Endothelial cell (in vitro differentiated cells): ENCODE measurements at places on chromosomes 7 and 10. TPM values are rescaled to one million over a fixed set of nuclear protein-coding genes. Genes with fewer than 3 reads are reported as not detected.

Gene SPDYE2
- not detected for total RNA-seq

Gene TMEM130
- total RNA-seq, result not detected

DNA sequence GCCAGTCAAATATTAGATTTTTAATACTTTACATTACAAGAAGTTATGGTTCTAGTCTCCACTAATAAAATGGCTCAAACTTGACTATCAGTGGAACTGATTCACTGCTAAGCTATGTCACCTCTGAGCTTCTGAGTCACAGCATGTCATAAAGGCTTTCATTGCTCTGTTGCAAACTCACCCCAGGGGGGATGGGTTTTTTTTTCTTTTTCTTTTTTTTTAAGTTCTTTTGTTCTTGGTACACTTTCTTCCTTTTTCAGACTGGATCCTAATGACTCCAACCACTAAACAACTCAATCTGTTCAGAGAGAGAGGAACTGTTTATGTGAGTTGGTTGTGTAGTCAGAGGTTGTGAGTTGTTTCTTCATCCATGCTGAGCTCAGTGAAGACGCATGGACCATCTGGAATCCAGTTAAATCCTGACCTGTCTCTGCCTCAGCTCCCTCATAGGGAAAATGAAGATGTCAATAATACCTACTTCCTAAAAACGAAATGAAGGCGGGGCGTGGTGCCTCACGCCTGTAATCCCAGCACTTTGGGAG lies 11.0 kb downstream of the MYOF start:
- no peak for DNase-seq
- peaks cover 2% of the 10 kb centered on the region for H3K27me3 ChIP-seq
- peaks cover 2% of the 10 kb centered on the region for H3K4me1 ChIP-seq
- H3K36me3 ChIP-seq, result no peaks in the 10 kb centered on the region
- no peak overlapping the region for H3K4me3 ChIP-seq
- H3K27ac ChIP-seq, result no peak overlapping the region

DNA sequence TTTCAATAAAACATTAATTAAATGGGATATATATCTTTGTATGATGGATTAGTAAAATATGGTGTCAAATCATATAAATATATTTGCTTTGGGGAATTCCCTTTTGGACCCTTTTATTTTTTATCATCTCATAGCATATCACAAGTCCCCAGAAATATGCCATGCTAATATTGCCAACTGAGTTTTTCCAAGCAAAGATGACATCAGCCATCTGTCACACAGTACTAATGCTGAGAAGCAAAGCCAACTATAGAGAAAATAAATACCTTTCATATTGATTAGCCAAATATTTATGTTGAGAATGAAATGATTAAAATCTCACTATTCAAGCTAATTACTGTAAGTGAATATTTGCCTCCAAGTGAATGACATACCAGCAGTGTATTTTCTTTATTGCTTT lies 575.3 kb downstream of the ETV1 start:
- H3K27me3 ChIP-seq, result no peaks in the 10 kb centered on the region
- no peak overlapping the region for H3K27ac ChIP-seq
- no peaks in the 10 kb centered on the region for H3K36me3 ChIP-seq
- no peaks in the 10 kb centered on the region for H3K4me1 ChIP-seq

DNA sequence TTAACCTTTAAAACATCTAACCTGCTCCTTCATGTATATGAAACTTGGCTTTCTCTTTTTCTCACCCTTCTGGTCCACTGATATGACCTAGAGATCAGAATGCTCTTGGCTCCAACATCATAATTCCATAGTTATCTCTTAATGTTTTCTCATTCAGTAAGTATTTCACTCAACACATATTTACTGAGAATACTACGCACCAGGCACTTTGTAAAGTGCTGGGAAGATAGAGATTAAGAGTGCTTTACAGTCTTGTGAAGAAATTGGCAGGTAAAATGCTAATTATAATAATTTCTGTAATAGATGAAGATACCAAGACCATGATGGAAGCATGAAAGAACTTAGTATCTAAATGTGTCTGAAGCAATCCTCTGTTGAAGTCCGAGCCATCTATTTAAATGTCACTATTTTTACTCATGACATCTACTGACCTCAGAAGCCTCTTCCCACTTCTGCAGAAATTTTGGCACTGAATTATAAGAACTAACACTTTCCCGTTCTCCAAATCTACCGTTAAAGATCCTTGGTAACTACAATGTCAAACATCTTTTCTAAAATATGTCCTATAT lies 116.2 kb downstream of the HBP1 start:
- H3K4me1 ChIP-seq, result no peaks in the 10 kb centered on the region
- H3K27ac ChIP-seq, result no peak overlapping the region
- H3K4me3 ChIP-seq, result no peak overlapping the region
- DNase-seq, result no peak
- no peaks in the 10 kb centered on the region for H3K36me3 ChIP-seq

- DNase-seq, result no peak
- no peak overlapping the region for H3K4me3 ChIP-seq
- H3K27ac ChIP-seq, result no peak overlapping the region
- H3K4me1 ChIP-seq, result peaks cover 16% of the 10 kb centered on the region
- peaks cover 5% of the 10 kb centered on the region for H3K27me3 ChIP-seq
Observed at GRCh38 chr10:122490786-122491680, 29.7 kb downstream of the HTRA1 start.

Gene NKX2-3
- total RNA-seq, result 0.82 TPM

Gene IL2RA
- total RNA-seq, result not detected

DNA sequence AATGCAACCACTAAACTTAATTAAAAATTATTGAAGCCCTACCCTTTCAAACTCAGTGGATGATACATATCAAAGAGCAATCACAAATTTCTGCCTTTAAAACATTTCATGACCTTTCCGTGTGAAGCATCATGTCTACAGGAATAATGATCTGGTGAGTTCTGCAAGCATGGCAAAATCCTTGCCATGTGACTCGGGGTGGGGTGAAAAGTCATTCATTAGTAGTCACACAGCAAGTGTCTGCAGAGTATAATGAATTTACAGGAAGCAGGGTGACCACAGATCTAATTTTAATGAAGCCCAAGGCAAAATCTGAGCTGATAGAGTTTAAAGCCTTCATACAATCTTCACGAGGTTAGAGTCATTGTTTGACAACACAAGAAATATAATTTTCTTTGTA lies 351.9 kb downstream of the THSD7A start:
- H3K4me3 ChIP-seq, result no peak overlapping the region
- peaks cover 19% of the 10 kb centered on the region for H3K4me1 ChIP-seq
- no peaks in the 10 kb centered on the region for H3K36me3 ChIP-seq
- no peak for DNase-seq
